CD4-positive, alpha-beta T cell treated with Interleukin-10 for 1 hour (primary cell): ENCODE measurements at places on chromosomes 5 and 9.
A peak's percentile ranks its signal among the peaks of the same experiment; 100 is the strongest.

- no peak for DNase-seq
Measured at GRCh38 chr9:124079176-124079925, 67.8 kb downstream of the LHX2 start.

GRCh38 chr9:35684921-35685320, 4.8 kb downstream of the TPM2 start:
- no peak for DNase-seq

DNA sequence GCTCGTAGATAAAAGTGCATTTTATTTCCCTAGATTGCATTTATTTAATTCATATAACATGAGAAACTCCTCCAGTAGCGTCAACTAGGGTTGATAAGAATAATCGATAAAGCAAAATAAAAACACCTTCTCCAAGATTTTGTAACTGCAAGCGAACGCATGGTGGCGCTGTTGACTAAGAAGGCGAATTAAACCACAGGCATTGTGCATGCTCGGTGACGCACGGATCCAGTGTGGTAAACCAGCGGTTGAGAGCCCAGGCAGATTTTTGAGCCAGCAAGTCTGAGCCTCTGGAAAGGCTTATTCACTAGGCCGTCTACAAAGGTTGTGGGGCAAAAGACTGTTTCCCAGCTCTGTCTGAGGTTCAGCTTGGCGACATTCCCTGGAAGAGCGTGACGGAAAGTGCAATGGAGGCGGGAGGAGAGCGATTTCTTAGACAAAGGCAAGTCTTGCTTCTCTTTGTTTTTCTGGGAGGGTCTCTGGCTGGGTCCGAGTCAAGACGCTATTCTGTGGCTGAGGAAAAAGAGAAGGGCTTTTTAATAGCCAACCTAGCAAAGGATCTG, at the start of gene PCDHB3:
PCDHB3 (plus strand) TSS at position 231 of the 563 bp plus-strand sequence; CDS start at position 408, 177 bp downstream.
- no peak for DNase-seq

DNA sequence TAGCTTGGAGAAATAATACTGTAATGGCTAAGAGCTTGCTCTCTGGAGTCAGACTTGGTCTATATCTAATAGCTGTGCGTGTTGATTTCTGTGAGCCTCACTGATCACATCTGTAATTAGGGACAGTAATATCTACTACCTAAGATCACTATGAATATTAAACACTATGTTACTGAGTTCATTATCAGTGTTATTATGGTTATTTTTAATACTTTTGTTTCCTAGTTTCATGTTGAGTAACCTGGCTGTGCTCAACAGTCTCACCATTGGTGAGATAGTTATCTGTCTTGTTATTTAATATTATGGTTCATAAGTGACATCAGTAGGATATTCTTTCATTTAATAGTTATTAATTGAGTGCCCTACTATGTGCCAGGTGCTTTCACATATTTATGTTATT, 22.4 kb upstream of the CAVIN4 start:
- no peak for DNase-seq

DNA sequence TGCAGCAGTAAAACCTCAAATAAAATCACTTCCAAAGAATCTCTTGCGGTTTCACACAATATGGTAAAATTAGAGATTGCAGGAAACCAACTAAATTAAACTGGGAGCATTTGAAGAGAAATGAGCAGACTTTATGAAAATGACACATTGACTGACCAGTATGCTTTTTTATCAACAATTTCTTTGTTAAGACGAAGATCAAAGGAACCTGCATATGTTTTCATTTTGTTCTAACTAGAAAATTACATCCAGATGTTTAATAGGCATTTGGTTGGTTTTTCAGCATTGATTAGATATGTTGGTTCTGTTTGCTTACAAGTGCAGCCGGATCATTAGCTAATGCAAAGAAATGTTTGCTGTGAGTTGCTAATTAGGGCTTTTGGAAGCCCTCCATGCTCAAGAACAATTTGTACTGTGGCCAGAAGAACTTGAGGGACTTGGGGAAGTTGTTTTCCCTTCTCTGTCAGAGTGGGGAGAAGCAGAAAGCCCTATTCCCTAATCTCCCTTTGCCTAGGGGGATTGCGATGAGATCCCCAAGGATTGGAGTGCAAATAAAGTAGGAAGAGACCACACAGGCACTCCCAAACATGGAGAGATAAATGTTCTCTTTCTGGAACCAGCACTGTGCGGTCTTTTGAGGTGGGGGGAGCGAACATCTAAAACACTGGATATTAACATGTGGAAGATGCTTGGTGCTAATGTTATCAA, 4.5 kb upstream of the TLE1 start:
- DNase-seq, result no peak

DNA sequence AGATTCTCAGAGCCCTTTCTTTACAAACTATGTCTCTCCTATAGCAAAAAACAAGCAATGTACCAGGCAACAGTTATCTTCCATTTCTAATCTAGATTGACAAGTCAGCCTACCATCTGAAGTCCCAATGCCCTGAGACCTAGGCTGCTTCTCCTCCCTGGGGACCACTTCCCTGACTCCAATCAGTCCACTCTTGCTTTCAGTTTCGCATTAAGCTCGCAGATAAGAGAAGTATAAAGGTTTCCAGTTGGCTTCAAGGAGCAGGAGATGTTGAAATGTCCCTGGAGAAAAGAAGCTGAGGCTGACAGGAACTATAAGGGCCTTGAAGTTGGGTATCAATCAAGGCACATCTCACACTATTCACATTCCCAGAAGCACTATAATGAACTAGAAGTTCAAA, 32.3 kb downstream of the ERP44 start:
- DNase-seq, result no peak

DNA sequence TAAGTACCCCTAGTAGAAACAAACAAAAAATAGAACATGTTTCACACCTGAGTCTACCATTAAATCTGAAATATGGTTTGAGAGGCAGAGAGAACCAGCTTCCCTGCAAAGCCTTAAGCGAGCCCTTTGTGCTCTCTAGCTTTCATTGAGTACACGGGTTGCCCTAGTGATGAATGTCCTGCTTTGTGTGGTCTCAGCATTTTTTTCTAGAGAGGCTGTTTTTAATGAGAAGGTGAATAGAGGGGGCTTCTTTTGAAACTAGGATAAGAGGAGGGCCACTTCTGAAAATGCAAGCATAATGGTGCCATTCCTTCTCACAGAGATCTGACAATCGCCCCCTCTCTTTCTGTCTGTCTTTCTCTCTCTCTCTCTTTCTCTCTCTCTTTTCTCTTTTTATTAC, 131.3 kb downstream of the MACIR start:
- no peak for DNase-seq

DNA sequence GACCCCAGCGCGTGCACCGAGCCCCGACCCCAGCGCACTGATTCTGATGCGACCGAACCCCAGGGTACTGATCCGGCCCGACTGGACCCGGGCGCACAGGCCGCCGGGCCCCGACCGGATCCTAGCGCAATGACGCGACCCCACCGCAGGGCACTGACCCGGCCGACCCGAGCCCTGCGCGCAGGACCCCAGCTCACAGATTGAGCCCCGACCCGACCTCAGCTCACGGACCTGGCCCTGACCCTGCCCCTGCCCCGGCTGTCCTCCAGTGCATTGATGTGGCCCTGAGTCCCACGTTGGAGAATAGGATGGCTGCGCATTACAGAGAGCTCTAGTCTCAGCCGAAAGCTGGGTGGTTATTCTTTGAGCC, 438 bp downstream of the TRIP13 start:
- no peak for DNase-seq

DNA sequence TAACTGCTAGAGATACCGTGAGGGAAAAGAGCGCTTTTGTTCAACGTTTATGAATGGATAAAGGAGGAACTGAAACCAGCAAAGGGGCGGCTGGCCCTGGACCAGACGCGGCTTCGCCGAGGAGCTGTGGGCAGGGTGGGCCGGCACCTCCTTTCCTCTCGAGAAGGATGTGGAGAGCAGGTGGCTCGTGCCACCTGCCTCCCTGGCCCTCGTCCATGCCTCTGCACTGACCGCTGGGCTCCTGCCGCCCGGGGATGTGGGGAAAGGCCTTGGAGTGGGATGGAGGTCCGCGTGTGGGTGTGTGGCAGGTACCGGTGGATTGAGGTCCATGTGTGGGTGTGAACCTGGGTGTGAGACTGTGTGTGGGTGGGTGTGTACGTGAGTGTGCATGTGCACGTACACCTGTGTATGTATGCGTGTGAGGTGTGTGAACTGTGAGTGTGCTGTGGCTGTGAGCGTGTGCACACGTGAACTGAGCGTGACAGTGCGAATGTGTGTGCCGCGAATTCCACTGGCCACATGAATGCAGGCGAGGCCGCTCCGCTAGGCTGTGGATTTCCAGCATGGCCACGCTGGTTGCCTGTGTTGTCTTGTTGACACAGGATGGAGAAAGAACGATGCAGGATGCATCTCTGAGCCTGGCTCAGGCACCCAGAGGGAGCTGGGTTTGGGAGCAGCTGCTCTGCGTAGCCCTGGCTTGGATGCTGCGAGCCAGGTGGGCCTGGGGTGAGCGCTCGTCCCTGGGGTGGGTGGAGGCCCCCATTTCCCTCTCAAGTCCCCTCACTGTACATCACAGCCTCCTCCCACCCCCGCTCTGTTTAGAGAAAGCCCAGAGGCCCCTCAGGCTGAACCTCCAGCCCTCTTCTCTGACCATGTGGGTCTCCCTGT, 4.4 kb upstream of the CEP72 start:
- DNase-seq, result no peak

DNA sequence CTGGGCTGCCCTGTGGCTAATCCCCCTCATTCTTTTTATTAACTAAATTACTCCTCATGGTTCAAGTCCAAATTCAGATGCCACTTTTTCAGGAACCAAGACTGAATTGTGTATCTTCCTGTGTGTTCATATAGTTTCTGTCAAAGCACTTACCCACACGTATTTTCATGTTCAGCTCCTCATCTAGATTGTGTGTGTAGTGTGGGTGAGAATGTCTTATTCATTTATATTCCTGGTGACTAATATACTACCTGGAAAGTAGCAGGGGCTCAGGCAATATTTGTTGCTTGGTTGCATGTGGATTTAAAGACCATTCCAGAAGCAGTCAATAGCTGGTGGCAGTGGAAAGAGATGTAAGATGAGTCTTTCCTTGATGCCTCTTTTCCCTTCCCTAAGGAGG, 48.5 kb upstream of the SRP19 start:
- DNase-seq, result no peak

GRCh38 chr5:147057051-147057450, 177.8 kb upstream of the STK32A start:
- no peak for DNase-seq

- peak; percentile 8 for DNase-seq
Measured at GRCh38 chr5:181052672-181053487, 12.8 kb downstream of the BTNL9 start.

GRCh38 chr5:163361450-163361849, 75.9 kb upstream of the CCNG1 start:
- DNase-seq, result no peak

DNA sequence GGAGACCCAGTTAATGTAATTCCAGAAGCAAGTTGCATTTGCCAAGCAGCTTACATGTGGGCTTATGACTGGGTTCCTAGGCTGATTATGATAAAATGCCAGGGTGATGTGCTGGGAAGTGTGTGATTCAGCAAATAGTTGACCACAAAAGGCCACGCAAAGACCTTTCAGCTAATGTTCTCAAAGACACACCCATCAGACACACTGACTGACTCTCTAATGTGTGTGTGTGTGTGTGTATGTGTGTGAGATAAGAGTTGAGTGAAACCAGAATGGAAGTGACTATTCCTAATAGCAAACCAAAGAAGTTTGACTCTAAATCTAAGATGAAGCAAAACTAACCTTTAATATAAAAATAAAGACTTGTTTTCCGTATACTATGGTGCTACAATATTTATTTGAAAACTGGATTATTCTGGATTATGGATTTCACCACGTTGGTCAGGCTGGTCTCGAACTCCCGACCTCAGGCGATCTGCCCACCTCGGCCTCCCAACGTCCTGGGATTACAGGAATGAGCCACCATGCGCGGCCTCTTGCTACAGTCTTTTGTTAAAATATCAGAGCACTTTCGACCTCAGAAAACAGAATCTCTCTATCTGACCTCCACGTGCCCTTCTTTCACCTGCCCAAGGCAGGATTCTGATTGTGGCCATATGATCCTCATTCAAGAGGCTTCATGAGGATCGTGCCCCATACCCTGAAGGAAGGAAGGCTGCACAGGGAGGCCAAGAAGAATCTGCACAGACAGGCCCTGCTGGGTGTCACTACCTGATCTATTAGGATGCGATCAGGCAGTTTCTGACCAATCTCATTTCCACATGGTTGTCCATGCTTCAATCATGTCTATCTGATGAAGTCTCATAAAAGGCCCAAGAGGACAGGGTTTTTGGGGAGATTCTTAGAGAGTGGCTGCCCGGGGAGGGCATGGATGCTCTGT, 75.6 kb downstream of the USP20 start:
- no peak for DNase-seq

- no peak for DNase-seq
Measured at GRCh38 chr9:76602199-76602598, 143.2 kb downstream of the GCNT1 start.

GRCh38 chr9:89740722-89741121, 135.9 kb downstream of the GADD45G start:
- DNase-seq, result peak; percentile 48

DNA sequence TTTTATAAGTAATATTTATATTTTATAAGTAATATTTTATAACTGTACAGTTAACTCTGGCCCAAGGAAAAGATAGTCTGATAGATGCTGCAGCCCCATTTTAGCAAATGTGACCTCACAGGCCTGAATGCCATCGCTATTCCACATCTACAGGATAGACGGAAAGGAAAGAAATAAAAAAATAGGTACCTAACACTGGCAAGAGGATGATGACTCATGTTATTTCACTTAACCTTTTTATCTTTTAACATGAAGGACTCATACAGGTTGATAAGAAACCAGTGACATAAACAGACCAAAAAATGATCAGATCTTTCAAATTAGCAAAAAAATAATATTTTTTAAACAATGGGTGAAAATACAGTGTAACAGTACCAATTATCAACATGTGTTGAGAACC, 2.7 kb downstream of the CD274 start:
- no peak for DNase-seq

GRCh38 chr9:130665029-130665430, 636 bp downstream of the PRDM12 start:
- no peak for DNase-seq

DNA sequence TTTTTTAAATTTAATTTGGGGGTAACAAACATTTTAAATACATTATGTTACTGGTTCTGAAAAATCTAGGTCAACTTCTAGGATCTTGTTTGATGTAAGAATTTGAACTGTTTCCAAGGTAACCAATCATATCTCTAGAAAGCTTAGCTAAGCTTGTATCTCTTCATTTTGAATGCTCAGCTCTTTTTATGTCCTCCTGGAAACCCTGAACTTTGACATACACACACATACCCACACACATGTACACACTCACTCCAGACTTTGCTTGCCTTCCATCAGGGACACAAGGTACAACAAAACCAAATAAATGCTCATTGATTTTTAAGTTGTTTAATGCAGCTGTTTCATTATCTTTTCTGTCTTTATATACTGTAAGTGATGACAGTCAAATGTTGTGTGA, 178.5 kb downstream of the RAB3C start:
- DNase-seq, result peak; percentile 6

GRCh38 chr5:13581914-13582313, 362.6 kb downstream of the DNAH5 start:
- DNase-seq, result no peak

- no peak for DNase-seq
Measured at GRCh38 chr5:132504746-132505145, 14.2 kb upstream of the IRF1 start.

- peak; percentile 14 for DNase-seq
Measured at GRCh38 chr9:34929506-34930102, 28.5 kb upstream of the PHF24 start.

- DNase-seq, result no peak
Measured at GRCh38 chr9:104905153-104905901, 22.6 kb downstream of the ABCA1 start.

GRCh38 chr5:113081881-113082546, 105.4 kb downstream of the DCP2 start:
- DNase-seq, result no peak
